ENCODE measurements at places on chromosomes 3 and 15. TPM values are rescaled to one million over a fixed set of nuclear protein-coding genes. Genes with fewer than 3 reads are reported as not detected.

- no peak for DNase-seq
Observed at GRCh38 chr3:177724020-177724638, 526.8 kb upstream of the TBL1XR1 start.

SNUPN gene
- 16.6 TPM for total RNA-seq

POPDC2 gene
- total RNA-seq, result 73.1 TPM

DNA sequence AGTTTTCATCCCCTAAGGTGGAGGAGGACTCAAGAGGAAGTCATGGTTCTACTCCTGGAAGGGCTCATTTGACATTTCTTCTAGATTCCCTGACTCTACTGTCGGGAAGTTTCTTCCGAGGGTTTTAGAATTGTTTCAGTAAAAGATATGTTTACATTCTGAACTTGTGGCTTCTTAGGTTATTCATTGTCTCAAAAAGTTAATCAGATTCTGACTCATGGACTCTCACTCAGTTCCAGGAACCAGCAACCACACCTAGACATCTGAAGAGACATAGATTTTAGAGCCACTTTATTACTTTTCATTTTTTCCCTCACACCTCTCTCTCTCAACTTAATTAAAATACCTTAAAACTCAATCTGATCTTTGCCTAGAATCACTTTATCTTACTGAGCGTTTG is 862.6 kb downstream of the AGBL1 start:
- no peak for DNase-seq

DNA sequence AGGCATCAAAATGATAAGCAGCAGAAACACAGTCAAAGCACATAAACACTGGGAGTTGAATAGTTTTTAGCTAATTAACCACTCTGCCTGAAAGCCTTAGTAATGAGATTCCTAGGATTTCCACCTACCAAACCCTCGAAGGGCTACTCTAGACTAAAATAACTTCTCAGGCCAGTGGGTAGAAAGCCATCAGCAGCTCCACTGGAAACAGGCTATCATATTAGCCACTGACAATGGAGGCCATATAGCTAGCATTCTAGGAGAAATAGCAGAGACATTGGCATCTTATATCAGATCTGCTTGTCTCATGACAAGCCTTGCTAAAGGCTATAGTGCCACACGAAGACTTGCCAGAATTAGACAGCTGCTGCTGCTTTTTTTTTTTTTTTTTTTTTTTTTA is 4.5 kb upstream of the CAPN3 start:
- no peak for DNase-seq

GRCh38 chr3:72220946-72221345 is 436.0 kb upstream of the PROK2 start:
- no peak for DNase-seq

DNA sequence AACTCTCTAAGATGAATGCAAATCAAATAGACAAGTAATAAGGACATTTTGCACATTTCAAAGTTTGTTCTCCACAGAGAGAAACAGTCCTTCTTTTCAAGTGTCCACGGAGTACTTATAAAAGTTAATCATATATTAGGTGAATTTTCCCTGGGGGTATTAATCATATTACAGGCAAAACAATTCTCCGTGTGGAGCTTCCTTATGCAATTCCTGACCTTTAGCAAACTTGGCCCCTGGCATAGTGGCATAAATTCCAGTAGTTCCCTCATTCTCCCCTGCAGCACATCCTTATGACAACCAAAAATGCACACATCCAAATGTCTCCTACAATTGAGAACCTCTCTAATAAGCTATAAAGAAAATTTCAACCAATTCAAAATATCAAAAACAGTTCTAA is 34.4 kb downstream of the FSIP1 start:
- DNase-seq, result no peak

DNA sequence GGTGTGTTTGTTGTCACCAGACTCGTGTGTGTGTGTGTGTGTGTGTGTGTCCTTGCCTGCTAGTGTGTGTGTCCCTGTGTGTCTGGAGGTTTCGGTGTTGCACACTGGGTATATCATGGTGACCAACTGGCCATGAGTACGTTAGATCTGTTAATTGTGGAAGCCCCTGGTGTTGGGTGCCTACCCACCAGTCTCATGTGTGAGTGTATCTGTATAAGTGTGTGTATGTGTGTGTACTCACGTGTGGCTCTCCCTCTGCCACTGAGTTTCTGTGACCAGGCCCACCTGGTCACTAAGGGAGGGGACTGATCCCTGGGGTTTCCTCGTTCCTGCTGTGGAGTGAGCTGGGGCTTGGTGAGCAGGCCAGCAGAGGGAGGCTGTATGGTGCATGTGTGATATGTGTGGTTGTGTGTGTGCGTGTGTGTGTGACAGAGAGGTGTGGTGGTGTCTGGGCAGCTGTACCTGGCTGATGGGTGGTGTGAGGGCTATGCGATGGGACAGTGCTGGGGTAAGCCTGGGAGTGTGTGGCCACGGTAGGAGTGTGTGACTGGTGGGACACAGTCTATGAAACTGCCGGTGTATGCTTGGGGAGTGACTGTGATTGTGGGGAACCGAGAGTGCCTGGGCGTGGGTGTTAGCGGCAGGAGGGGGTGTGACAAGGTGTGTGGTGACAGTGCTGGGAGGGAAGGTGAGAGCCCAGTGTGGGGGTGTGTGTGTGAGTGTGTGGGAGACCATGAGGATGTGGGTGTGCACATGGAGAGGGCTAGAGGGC is 1.8 kb downstream of the PRKCD start:
- no peak for DNase-seq

DNA sequence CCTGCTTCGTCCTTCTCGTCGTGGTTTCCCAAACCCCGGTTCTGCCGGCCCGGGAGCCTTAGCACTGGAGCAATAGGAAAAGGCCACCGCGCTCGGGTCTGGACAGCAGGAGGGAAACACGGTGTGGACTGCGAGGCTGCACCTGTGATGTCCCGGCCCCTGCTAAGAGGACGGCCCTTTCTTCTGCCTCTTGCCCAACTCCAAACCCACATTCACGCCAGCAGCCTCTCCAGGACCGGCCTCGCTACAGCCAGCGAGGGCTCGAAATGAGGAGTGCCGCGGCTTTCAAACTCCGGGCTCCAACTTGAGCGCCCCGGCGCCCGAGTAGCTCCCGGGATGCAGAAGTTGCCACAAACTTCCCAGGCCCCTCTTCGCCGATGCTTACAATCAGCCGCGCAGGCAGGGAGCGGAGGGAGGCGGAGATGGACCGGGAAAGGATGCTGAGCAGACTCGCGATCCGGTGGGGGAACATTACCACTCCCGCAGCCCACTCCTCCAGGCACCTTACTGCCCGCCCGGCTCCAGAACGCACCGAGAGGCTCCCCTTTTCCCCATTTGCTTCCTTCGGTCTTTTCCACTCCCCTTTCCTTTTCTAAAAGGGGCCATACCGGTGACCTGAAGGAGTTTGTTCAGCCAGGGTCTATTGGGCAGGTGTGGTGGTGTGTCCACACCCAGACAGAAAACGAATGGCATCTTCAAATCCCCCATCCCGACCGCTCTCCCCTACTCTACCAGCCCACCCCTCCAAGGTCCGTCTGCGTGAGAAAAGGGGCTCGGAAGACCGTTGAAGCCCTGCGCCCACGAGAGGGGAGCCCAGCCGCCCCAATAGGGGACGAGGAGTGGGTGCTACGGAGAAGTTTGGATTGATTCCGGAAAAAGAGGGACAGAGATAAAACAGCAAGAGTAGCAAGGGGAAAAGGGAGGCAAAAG is 18.8 kb upstream of the SATB1 start:
- no peak for DNase-seq

GRCh38 chr3:121690777-121691405 is 30.2 kb upstream of the HCLS1 start:
- no peak for DNase-seq

- DNase-seq, result no peak
Observed at GRCh38 chr15:51620122-51620521, 2.4 kb downstream of the DMXL2 start.

DNA sequence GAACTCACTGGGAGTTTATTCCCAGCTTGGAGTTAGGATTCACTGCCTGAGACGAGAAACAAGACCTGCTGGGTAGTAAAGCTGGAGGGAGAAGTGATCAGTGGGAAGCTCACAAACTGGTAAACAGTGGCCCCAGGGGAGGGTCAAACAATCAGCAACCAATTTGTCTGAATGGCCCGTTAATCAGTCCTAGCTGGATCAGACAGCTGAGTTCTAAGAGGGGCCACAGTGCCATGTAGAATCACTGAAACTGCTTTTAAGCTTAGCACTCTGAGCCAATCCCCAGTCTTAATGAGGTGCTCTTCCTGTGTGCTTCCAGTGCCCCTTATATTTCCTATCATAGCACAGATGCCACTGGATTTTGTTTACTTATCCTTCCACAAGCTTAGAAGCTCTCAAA is 591.7 kb downstream of the RSL24D1 start:
- no peak for DNase-seq

PAQR9 gene
- total RNA-seq, result not detected

GOLGA6L25 gene
- total RNA-seq, result not detected

DNA sequence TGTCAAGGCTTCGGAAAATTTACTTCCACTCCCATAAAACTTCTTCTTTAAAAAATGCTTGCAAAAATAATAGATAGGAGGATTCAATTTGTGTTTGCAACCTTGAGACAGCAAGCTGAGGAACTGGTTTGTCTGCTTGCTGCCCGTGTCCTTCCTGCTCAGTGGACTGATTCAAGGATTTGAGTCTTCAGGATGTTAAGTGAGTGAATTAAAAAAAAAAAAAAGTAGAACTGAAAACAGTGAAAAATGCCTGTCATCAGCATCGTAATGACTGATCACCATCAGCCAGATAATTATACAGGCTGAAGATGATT is 453.7 kb downstream of the FGF12 start:
- no peak for DNase-seq

GRCh38 chr3:16146015-16146730 is 28.3 kb upstream of the GALNT15 start:
- peak; percentile 80 for DNase-seq

- DNase-seq, result no peak
Observed at GRCh38 chr3:174413062-174413912, 445.8 kb upstream of the NAALADL2 start.

- DNase-seq, result no peak
Observed at GRCh38 chr3:129975705-129976048, 1.2 kb downstream of the TRH start.

SUSD5 gene
- 0.42 TPM for total RNA-seq

DNA sequence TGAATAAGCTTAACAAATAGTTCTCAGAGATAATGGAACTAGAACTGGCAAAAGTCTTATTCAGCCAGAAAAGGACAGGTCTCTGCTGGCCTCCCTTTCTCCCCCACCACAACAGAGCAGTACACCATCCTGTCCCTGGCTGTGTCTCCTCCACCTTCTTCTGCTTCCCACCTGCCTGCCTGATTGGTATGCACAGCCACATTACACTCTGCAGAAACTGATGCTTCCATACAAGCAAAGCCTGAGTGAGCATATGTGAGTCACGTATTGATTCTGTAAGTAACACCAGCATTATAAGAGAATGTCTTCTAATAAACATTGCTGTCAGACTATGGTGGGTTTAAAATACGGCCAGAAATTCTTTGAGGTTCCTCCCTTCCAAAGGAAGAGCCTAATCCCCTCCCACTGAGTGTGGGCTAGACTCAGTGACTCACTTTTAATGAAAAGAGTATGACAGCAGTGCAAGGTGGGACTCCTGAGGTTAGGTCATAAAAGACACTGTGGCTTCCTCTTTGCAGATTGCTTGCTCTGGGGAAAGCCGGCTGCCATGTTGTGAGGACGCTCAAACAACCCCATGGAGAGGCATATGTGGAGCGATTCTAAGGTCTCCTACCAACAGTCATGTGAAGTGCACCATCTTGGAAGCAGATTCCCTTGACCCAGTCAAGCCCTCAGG is 44.4 kb downstream of the ANXA2 start:
- DNase-seq, result no peak

Measured in esophagus muscularis mucosa (tissue), 4 donors.